ENCODE measurements at places on chromosomes 2 and 18.
A peak's percentile ranks its signal among the peaks of the same experiment; 100 is the strongest.

GRCh38 chr2:137381731-137382130 is 582.5 kb upstream of the HNMT start:
- no peak for DNase-seq

DNA sequence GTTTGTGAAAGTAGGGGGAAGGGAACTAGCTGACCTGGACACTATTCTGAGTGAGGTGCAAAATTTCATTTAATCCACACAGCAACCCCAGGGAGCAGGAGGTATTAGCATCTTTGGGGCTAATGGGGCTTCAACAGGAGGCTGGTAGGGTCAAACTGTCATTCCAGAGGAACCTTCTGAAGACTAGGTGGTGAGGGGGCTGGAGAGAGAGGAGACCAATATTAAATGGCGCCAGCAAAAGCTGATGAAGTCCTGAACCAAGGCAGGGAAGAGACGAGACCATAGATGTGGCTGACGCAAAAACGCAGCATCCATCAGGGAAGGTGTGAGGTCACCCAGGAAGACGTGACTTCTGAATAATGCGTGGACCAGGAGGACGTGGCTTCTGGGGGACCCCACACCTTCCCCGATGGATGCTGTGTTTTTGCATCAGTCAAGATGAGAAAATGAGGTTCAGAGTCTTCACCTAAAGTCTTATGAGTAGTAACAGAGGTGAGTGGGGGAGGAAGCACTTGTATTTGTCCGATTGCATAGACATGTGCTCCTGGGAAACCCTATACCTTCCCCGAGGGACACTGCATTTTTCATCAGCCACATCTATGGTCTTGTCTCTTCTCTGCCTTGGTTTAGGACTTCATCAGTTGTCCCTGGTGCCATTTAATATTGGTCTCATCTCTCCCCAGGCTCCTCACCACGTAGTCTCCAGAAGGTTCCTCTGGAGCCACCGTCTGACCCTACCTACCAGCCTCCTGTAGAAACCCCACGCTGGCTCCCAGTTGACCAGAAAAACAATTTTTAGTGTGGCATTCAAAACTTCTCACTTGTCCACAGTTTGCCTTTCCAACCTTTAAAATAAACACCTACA is 188.6 kb downstream of the MYCN start:
- no peak for DNase-seq

DNA sequence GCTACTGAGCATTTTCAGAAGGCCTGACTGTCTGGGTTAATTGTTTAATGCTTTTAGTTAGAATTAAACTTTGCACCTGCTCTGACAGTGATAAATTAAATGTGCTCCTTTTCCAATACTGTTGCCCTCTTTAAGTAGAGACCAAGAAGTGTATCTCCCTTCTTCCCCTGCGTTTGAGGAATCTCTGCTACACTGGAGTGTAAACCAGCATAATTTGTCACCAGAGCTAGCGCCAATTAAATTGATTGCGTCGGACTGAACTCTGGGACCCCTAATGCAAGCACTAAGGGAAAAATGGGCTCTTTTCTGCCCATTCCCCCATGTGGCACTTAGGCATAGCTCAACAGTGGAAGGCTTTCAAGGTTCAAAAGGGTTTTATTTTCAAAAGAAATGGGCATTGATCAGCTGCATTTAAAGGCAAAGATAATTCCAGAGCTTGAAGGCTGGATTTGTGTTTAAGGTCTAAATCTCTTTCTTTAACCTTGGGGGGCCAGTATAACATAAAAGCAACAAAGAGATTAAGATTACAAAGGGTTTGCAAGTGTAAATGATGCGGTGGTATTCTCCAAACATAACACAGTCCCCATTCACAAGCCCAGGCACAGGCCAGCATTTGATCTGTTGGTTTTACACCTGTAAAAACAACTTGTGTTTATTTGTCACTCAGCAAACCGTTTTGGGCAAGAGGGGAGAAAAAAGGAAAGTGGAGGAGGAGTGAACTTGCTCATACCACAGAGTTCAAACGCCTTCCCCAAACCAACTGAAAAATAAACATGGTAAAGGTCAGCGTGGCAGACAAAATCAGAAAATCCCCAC is 427.6 kb downstream of the BCL11A start:
- no peak for DNase-seq

DNA sequence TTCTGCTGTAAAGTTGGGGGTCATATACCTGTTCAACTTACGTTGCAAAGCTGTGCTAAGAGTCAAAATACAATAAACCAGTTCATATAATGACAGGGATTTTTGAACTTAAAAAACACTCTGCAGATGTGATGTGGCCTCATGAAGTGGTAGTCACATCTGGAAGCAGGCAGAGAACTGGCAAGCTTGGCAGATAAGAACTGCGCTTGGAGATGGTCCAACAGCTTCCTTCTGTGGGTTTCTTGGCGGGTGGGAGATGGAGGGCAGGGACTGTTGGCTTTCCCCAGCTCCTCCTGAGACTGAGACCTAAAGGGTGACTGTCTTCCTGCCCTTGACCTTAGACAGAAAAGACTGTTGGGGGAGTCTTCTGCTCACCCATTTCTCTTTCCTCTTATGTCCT is 140.4 kb downstream of the CTIF start:
- no peak for DNase-seq

GRCh38 chr2:121955426-121955825 is 200.0 kb downstream of the TSN start:
- peak; percentile 96 for DNase-seq

DNA sequence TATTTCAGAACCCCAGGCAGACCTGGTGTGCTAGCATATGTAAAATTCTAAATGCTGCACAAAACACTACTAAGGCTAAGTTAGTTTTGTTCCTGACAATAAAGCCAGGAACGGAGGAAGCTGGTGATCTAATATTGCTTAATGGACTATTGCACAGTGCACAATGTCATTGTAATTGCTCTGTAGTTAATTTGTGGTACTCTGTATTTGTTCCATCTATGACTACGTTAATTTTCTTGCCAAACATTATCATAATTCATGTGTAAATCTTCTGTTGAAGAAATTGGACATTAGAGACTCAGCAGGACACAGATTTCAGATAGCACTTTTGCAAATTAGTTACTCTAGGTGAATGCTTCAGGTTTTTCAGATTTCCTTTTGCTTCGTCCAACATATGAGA is 232.3 kb downstream of the RIT2 start:
- peak; percentile 68 for DNase-seq

- peak; percentile 38 for DNase-seq
Observed at GRCh38 chr2:103959174-103960128, 894.5 kb upstream of the POU3F3 start.

DNA sequence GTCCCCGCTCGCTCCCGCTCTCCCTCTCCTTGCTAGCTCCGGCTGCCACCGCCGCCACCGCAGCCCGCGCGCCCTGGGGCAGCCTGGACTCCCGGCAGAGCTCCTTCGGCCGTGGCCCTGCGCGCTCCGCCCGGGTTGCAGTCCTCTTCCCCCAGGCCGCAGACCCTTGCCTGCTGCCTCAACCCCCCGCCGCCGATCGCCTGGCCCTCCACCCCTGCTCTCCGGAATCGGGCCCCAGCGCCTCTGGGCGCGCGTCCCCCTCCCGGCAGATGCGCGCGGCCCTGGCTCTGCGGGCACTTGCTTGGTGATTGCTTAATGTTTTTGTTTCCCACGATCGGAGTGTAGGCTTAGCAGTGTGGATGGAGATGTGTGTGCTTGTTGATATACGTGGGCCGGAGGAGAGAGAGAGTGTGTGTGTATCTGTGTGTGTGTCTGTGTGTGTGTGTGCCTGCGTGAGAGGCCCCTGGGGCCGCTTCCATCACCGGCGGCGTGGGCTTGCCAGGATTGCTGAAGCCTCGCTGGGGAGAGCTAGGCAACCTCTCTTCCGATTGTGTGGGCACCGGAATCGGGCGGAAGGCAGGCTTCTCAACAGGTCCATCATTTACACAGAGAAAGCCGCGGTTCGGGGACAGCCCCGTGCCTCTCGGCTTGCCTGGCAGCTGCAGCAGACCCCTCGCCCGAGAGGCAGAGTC is 877 bp downstream of the INHBB start:
- peak; percentile 44 for DNase-seq

- DNase-seq, result peak; percentile 88
Observed at GRCh38 chr2:238290091-238290509, 1.7 kb upstream of the PER2 start.
